ENCODE measurements at places on chromosomes 7 and 10. TPM values are rescaled to one million over a fixed set of nuclear protein-coding genes. Genes with fewer than 3 reads are reported as not detected.

DNA sequence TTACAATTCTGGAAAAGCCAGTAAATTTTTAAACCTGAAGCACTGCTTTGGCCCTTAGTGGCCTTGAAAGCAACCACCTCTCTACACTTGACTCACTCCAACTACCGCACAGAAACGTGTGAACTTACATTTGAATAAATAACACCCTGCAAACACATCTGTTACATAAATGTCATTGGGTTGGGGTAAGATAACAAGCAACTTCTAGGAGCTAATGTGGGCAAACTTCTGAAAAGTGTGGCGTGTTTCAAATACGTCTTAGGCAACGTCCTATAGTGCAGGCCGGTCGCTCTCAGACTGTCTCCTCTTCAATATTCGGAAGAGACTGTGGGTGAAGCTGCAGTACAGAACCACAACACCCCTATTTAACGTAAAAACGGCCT lies 474 bp downstream of the ORC5 start:
- DNase-seq = no peak

DNA sequence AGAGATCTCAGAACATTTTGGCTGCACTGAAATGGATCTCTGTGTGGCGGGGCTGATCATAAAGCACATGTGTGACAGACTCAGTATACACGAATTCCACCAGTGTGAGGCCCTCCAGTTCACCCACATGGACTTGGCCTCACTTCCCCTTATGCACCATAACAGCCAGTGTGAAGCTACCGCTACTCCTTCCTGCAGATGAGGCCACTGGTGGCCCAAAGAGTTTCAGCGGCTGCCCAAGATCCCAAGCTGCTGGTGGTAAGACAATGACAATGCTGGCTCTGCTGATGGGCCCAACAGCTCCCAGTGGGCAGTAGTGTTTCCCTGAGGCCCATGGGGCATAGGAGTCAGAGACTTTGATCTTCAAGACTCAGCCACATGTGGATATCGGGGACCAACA lies 21.0 kb upstream of the C10orf71 start:
- no peak for DNase-seq

- DNase-seq = no peak
These were observed 56.1 kb downstream of the HIBADH start for GRCh38 chr7:27606270-27607209.

Gene NPSR1
- total RNA-seq = not detected

All from NCI-H460 (cell line).